ENCODE measurements at places on chromosomes 2 and 18.

DNA sequence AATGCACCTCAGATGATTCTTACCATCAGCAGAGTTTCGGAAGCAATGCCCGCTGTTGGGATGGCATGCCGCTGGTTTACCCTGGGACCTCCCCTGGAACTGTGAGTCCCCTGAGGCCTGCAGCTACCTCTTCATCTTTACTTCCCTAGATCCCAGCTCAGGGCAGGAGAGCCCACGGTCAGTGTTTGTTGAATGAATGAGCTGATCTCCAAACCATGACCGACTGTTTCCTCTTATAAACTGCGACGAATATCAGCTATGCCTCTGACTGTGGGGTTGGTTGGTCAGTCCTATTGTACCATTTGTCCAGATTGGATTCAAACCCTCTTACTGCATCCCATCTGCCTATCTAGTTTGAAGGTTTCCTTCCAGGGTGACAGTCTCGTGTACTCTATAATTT lies 64.4 kb downstream of the DDX1 start:
- DNase-seq, result no peak

DNA sequence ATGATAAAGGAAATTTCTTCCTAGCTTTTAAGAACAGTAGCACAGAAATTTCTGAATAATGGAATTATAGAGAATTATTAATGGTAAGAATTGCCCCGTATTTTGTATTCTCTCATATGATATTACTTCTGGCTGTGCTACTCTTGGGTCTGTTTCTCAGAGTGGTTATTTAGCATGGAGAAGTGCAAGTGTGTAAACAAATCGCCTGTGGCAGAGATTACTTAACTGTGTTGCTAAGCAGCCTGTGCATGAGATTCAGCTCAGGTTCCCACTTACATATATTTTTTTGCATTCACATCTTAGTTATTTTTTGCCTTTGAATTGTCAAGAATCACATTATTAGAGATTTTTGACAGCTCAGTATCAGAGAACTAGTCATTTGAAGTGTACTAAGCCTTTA lies 80.1 kb upstream of the NFATC1 start:
- DNase-seq, result no peak

DNA sequence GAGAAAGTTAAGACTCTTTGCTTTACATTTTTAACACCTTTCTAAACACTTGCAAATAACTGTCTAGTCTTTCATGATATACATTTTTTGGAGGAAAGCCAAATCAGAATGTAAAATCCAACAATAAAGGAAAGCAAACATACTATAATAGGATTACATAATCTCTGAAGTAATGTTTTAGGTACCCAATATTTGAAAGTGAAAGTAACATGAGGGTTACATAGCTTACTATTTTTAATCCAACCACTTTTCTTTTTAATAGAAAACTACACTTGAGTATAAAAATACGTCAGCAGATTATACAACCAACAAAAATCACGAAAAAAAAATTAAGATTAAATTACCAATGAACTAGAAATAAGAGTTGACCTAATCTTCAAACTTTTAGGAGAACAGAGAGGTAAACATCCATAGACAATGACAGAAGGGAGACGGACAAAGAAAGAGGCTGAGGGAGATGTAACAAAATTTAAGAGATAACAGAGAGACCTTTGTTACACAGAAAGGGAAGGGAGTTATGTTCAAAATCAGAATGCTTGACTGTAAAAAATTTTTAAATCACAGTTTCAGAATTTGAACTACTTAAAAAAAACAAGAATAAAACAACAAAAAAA lies 150.0 kb downstream of the IKZF2 start:
- no peak for DNase-seq

- DNase-seq, result no peak
Measured at GRCh38 chr2:47346107-47346506, 56.8 kb upstream of the MSH2 start.

DNA sequence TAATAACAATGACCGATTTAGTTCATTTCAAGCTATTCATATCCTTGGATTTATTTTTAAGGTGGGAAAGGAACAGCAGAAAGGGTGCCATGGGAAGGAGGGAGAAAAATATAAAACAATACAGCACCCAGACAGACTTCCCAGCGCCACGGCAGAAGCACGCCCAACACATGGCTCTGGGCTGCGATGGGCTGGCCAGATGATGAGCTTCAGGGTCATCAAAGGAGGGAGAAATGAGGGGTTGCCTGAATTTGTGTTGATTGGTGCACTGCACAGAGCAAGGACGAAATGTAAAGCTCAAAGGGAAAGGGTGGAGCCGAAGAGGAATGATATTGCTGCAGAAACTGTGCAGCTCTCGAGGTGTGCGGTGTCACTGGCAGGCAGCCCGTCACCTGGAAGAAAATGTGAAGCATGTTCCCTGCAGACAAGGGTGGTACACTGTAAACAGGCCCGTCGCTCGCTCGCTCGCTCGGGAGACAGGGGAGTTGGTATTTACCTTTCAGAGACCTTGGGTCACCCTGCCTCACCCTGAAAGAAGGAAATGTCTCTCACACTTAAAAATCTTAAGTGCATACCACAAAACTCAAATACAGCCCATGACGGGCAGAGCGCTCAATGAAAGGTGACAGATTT lies 195.5 kb upstream of the CTAGE1 start:
- no peak for DNase-seq

GRCh38 chr2:233358335-233358734 lies 4.0 kb downstream of the DGKD start:
- DNase-seq, result no peak

GRCh38 chr2:404581-404980 lies 116.7 kb upstream of the ALKAL2 start:
- DNase-seq, result no peak

- DNase-seq, result no peak
Measured at GRCh38 chr2:44768438-44769236, 172.9 kb upstream of the SIX3 start.

DNA sequence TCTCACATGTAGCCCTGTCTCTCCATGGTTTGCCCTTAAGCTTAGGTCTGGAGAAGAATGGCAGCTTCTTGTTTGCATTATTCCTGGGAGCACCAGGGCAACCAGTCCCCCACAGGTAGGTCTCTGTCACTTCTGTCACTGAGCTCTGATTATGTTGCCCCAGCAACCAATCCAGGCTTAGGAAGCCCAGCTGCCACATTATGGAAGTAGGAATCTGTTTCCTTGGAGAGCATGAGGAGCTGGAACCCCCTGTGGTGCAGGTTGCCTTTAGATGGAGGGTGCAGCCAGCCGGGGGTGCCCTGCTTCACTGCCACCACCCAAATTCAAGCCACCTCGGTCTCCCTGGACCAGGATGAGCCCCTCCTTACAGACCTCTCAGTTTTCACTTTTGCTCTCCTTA lies 4.8 kb downstream of the RESP18 start:
- no peak for DNase-seq

- DNase-seq, result no peak
Measured at GRCh38 chr2:85719609-85720240, 25.6 kb downstream of the GNLY start.

Data from fibroblast of lung (primary cell).